ENCODE measurements at places on chromosomes 3 and 15.

DNA sequence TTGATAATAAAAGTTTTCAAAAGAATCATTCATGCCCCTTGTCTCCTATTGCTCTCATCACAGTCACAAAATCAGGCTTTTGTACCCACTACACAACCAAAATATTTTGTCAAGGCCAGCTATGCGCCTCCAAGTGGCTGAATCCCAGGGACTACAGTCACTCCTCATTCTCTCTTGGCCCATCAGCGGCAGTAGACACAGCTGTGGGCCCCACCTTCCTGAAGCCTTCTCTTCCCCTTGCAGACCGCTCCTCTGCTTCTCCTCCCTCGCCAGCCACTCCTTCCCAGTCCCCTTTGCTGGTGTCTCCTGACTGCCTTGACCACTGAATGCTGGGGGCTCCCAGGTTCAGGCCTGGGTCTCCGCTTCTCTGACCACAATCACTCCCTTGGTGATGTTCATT is 52.1 kb downstream of the LSM3 start:
- no peak for DNase-seq

- DNase-seq, result no peak
Observed at GRCh38 chr3:153166206-153166605, 4.2 kb downstream of the RAP2B start.

DNA sequence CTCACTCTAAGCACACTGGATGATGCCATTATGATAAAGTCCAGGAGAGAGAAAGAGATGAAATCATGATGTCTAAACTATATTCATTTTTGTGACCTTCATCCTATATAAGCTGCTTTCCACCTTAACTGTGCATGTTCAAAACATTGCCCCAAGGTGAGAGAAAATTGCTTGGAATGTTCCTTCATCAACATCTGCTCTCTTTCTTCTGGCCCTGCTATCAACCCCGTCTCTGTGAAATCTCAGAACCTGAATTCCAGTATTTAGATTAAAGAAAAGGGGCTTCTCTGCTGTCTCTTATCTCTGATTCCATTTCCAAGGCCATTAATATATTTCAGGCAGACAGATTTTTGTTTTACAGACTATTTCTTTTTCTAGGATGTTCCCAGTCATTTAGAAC is 47.3 kb upstream of the PHLDB2 start:
- DNase-seq, result no peak

- no peak for DNase-seq
Observed at GRCh38 chr15:51760805-51761204, 9.4 kb downstream of the TMOD2 start.

DNA sequence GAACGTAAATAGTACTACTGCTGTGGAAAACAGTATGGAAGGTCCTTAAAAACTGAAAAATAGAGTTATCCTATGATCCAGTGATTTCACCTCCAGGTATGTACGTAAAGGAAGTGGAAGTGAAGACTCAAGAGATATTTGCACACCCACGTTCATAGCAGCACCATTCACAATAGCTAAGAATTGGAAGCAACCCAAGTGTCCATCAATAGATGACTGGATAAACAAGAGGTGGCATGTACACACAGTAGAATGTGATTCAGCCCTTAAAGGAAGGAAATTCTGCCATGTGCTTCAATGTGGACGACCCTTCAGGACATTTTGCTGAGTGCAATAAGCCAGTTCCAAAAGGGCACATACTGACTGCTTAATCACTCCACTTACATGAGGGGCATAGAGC is 188.3 kb downstream of the APBA2 start:
- no peak for DNase-seq

DNA sequence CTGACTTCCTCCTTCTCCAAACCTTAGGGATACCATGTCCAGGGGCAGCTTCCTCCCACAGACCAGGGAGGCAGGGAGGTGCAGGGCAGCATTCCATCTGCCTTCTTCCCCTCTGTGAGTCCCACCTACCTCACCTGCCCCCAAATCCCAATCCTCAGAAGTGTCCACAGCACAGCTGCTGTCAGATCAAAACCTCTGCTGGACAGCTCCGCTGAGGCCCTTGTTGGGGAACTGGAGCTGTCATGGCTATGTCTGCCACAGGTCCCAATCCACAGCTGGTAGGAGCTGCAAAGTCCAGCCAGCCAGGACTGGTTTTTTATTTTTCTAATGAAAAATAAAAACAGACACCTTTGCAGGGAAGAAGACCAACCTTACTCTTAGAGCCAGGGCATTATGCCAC is 40.7 kb upstream of the TBC1D21 start:
- DNase-seq, result no peak

DNA sequence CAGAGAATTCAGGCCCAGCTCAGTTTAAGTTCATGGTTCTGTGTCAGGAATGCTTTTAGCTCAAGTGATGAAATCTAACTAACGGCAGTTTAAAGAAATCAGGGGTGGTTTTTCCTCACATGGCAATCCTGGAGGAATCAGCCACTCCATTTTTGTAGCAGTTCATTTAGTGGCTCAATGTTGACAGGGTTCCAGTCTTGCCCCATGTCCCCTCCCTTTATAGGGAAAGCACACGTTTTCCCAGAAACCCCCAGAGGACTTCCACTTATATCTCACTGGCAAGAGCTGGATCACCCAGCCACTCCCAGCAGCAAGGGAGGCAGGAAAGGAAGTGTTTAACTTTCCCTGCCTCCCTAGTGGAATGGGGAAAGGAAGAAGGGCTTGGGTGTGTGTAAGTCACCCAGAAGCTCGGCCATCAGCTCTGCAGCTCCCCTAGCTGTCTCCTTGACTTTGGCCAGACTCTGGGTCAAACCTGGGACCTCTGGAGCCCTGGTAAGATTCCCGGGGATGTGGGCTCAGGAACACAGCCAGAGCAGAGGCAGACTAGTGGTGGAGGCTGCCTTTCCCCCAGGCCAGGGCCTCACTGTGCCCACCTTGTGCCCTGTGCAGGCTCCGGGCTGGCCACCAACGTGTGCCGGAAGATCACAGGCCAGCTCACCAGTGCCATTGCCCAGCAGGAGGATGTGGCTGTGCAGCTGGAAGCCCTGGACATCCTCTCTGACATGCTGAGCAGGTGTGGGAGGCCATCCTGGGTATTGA is 11.3 kb downstream of the CAND2 start:
- DNase-seq, result no peak

GRCh38 chr3:158333736-158334135 is 223.8 kb downstream of the RSRC1 start:
- DNase-seq, result no peak

DNA sequence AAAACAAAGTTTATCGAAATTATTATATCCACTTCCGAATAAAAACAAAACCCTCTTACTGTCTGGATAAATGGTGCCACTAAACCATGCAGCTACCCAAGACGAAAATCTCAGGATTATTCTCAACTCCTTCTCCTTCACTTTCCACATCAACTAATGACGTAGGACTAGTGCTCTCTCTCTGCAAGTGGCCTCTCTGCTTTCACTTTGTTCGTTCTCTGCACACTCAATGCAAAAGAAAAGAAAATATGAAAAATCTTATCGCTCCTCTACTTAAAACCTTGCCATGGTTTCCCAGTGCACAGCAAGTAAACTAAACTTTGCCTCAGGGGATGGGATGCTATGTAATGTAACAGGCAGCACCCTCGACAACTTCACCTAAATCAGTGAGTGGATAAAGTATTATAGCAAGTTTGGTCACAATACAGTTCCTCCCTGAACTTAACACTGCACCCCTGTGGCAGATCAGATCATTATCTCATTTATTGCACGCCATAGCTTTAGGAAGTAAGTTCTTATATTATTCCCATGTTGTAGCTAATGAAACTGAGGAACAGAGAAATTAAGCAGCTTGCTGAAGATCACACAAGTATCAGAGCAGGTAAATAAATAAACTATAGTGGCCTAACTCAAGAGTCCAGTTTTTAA is 262.7 kb upstream of the GADL1 start:
- DNase-seq, result no peak

DNA sequence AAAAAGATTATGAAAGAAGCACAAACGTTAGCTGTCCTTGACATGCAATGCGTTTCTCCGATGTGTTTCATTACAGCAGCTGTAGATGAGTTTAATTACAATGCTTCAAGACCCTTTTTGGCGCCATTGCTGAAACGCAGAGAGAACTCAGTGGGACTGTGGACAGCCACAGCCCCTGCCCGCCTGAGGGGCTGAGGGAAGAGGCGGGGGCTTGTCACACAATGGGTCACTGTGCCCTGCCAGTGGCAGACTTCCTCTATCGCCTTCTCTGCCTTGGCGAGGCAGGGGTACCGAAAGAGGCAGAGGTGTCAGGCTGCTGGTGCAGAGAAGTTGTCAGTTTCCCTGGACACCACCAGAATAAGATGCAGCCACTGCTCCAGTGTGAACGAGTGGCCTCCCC is 252.0 kb downstream of the NR2F2 start:
- DNase-seq, result no peak

GRCh38 chr3:193149998-193150397 is 91.0 kb upstream of the PLAAT1 start:
- no peak for DNase-seq

DNA sequence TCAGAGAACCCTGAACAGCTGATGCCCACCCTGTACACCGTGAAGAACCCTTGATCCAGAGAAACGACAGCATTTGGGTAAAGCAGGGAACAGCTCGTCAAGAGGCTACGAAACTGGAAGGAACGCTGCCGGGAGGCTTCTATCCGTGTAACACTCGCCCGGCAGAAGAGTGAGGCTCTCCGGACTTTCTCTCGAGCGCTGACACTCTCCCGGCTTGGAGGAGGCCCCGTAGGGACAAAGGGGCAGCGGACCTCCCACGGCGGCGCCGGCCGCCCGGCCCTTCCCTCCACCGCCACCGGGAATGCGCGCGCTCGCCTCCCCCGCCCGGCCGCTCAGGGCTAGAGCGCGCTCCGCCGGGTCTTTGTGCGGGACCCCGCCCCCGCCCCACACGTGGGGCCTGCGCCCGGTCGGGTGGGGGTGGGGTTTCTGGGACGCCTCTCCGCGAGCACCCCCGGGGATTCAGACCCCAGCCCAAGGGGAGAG is 1.7 kb downstream of the HYAL2 start:
- peak; percentile 91 for DNase-seq

- DNase-seq, result no peak
Observed at GRCh38 chr3:9178697-9179096, 70.7 kb downstream of the SRGAP3 start.

GRCh38 chr3:186465508-186465907 is 78.7 kb downstream of the CRYGS start:
- no peak for DNase-seq

GRCh38 chr3:144350125-144350524 is 378.5 kb downstream of the DIPK2A start:
- no peak for DNase-seq

DNA sequence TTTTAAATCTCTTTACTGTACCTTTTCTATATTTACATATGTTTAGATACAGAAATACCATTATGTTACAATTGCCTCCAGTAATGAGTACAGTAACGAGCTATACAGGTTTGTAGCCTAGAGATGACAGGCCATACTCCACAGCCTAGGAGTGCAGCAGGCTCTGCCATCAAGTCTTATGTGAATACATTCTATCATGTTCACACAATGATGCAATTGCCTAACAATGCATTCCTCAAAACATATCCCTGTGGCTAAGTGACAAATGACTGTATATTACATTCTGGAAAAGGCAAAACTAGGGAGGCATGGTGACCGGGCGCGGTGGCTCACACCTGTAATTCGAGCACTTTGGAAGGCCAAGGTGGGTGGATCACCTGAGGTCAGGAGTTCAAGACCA is 192.4 kb upstream of the IGF1R start:
- DNase-seq, result no peak

GRCh38 chr3:61894988-61895935 is 333.9 kb downstream of the PTPRG start:
- DNase-seq, result no peak

GRCh38 chr3:149421764-149422163 is 44.3 kb upstream of the TM4SF1 start:
- DNase-seq, result no peak

DNA sequence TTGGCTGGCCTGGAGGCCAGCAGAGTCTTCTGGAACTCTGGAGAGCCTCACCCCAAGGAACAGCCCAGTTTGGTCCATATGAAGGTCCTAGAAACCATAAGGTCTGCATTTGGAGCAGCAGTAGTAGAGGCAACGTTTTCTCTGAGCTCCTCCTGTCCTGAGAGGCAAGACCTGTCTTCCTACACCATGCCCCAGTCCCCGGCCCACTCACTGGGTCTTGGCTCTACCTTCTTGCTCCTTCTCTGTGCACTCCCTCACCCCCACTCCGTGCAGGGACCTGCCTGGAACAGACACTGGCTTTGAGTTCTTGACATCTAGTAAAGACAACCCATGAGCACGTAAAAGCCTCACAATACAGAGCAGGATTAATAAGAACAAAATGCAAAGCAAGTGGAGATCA is 76.6 kb downstream of the CHRD start:
- DNase-seq, result no peak

DNA sequence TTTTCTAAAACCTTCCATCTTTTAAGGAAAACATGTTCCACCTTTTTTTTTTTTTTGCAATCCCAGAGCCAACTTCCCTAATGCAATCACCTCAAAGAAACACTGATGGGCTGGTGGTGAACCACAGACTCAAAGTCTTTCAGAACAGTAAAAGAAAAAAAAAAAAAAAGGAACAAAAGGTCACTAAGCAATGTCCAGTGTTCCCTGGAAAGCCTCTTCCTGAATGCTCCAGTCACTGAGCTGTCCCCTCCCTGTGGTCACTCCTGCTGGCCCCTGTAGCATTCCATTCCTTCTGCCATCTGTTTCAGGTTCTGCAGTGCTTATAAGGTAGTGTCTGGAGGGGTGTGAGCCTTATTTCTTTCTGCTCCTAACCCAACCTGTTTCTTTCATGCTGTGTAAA is 53.3 kb downstream of the AAGAB start:
- no peak for DNase-seq

DNA sequence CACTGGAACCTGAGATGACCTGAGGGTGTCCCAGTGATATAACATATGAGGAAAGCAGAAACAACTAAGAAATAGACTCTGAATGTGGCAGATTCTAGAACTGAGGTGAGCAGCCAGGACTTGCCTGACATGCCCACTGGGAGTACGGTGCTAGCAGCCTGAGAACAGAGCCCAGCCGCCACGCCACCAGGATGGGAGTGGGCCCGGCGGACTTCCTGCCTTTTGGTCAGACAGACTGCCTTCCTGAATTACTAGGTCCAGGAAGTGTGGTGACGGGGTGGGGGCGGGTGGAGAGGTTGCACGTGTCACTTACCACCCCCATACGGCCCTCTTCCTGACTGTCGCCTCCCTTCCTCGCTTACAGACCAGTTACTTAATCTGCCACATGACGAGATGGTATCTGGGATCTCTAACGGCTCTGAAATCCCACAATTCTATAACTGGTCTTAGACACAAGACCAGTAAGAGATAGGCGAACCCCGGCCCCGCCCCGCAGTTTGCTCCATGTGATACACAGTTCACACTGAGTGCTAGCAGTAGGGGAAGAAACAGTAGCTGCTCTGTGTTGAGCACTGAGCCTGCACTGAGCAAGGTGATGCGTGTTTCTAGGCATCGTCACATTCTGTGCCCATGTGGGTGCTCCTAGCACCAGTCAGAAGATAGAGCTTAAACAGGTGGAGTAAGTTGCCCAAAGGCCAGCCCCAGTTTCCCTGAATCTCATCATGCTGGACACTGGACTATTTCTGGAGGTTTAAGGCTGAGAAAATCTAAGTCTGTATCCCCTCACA is 95.7 kb downstream of the CPN2 start:
- DNase-seq, result no peak

GRCh38 chr3:146640955-146641867 is 36.1 kb upstream of the PLSCR5 start:
- no peak for DNase-seq

GRCh38 chr3:58490860-58491501 is 915 bp upstream of the KCTD6 start:
- no peak for DNase-seq

GRCh38 chr3:12902181-12902999 is 61.0 kb upstream of the RPL32 start:
- DNase-seq, result no peak

GRCh38 chr15:68962465-68962864 is 32.1 kb downstream of the SPESP1 start:
- no peak for DNase-seq

Measured in anterior cingulate cortex (tissue), 58 donors.